IPS DF 6.9 (cell line): ENCODE measurements at places on chromosomes 7 and 10.

- no peak for DNase-seq
Measured at GRCh38 chr7:149764481-149765398, 8.6 kb downstream of the ZNF467 start.

DNA sequence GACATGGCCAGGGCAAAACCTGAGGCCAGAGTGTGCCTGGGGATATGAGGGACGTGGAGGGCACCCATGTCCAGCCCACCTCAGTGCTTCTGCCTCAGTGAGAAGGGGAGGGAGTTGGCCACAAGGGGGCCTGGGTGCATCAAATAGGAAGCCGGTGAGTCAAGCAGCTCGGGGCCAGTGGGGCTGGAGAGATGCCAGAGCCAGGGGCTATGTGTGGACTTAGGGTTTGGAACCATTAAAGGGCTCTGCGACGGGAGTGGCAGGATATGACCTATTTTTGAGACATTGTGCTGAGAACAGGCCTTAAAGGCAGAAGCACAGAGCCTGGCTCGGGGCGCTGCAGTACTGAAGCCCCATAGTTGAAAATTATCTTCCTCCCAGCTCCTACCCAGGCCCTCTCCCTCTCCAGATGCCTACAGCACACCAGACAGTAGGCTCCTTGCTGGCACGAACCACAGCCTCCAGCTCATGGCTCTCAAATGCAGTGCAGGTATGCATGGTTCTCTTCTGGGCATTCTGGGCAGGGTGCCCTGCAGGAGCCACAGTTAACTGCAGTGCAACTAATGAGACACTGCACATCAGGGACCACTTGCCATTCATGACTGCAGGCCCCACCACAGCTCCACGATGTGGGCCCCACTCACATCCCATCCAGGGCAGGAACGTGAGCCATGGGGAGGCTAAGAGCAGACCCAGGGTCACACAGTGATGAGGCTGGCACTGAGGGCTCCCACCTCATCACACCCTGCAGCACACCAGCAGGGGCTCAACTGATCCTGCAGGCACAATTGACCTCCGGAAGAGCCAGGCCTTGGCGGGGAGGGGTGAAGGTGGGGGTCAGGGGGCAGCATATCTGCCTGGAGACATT lies 7.2 kb upstream of the PGAM2 start:
- no peak for DNase-seq

DNA sequence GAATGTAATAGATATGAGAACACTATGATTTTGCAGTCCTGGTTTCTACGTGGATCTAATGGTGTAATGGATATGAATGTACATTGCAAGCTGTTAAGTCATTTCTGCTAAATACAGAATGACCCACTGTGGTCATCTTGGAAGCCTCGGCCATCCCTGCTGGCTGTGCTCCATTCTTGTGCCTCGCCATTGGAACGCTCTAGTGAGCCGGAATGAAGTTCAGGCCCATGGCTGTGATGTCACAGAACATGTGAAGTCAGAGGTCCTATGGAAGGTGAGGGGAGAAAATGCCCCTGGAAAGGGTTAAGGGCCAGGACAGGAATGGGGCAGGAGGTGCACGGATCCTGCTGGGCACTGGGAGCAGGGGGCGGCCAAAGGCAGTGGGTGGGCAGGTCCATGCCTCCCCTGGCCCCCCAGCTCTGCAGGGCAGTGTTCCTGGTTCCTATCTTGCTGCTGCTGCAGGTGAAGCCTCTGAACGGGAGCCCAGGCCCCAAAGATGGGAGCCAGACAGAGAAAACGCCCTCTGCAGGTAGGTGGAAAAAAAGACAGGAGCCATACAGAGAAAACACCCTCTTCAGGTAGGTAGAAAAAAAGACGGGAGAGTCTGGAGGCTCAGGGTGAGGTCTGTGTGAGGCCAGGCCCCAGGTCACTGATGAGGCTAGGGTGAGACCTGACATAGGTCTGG lies at the start of gene LLCFC1:
Gene LLCFC1, plus strand, starts transcription at position 259 of the 685 bp plus-strand sequence. Its CDS starts 138 bp downstream, at position 397.
- DNase-seq, result peak; percentile 52

GRCh38 chr7:31418928-31419327 lies 78.4 kb upstream of the NEUROD6 start:
- no peak for DNase-seq

DNA sequence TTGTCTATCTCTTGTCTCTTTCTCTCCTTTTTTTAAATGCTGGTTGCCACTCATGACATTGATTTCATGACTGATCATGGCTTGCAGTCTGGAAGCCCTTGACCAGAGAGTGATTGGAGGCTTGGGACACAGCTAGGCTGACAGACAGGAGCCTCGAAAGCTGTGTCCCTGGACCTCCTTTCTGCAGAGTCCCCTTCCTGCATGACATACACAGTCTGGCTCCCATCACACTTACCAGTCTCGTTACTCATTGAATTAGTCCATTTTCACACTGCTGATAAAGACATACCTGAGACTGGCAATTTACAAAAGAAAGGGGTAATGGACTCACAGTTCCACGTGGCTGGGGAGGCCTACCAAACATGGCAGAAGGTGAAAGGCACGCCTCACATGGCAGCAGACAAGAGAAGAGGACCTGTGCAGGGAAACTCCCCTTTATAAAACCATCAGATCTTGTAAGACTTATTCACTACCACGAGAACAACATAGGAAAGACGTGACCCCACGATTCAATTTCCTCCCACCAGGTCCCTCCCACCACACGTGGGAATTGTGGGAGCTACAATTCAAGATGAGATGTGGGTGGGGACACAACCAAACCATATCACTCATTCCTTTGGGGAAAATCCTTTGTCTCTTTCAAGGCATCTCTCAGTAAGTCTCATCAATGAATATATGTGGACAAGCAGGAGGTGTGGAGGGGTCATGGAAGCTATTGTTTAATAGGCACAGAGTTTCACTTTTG lies 102.3 kb downstream of the TBXAS1 start:
- DNase-seq, result no peak

DNA sequence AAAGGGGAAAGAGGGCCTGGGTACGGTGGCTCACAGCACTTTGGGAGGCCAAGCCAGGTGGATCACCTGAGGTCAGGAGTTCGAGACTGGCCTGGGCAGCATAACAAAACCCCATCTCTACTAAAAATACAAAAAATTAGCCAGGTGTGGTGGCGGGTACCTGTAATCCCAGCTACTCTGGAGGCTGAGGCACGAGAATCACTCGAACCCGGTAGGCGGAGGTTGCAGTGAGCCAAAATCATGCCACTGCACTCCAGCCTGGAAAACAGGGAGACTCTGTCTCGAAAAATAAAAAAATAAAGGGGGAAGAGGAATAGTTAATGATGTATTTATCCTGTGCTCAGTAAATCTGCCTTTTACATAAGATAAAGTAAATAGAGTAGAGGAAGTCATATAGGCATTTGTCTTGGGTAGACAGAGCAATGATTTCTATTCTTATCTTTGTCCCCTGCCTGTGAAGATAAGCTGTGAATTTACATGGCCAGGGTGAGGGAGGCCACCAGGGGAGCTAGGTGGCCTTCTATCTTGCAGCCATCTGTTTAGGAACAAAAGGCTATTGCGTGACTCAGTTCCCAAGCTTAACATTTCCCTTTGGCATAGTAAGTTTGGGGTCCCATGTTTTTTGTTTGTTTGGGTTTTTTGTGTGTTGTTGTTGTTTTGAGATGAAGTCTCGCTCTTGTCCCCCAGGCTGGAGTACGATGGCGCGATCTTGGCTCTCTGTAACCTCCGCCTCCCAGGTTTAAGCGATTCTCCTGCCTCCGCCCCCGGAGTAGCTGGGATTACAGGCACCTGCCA lies 73.2 kb upstream of the GTF2I start:
- DNase-seq, result no peak

DNA sequence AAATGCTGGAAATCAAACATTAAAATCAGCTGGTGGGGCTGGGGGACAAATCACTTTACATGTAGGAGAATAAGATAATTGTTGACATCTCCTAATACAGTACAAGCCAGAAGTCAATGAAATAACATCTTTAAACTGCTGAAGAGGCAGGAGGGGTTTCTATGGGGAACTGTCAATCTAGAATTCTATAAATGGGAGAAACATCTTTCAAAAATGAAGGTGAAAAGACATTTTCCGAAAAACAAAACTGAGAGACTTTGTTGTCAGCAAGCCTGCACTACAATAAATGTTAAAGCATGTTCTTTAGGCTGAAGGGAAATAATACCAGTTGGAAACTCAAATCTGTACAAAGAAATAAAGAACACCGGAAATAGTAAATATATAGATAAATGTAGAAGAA lies 17.3 kb upstream of the MSRB2 start:
- no peak for DNase-seq

DNA sequence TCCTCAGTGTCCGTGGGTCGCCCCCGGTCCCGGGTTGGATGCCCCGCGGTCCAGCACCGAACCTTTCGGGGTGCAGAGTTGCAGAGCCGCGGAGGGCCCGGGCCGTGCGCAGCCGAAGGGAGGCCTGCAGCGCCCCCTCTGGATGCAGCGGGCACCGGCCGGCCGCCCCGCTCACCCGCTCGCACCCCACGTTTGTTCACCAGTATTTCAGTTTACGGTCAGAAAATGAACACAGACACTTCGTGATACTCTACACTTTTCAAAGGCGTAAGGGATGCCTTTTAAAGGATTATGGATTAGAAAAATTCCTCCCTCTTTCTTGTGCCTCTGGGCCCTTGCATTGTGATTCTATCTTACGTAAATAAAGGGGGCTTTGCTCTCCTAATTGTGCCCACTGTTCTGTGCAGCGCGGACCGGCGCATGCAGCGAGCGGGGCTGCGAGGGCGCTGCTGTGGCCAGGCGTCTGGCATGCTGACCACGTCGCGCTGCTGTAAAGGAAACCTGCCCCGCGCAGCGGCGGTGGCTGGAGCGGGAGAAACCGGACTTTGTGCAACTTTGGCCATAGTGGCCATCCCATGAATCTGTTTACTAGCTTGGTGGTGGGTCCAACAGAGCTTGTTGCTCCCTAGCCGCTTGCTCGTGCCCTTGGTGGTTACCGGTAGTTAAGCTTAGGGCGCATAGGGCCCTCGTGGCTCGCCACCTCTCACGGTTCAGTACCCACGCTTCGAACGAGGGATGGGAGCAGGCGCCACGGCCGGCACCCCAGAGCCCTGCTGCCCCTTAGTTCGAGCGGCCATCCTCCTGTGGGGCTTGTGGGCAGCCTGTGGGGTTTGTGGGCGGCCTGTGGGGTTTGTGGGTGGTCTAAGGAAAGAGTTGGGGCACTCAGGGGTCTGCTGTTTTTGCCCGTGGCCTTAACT lies 739 bp upstream of the MEST start:
- no peak for DNase-seq

DNA sequence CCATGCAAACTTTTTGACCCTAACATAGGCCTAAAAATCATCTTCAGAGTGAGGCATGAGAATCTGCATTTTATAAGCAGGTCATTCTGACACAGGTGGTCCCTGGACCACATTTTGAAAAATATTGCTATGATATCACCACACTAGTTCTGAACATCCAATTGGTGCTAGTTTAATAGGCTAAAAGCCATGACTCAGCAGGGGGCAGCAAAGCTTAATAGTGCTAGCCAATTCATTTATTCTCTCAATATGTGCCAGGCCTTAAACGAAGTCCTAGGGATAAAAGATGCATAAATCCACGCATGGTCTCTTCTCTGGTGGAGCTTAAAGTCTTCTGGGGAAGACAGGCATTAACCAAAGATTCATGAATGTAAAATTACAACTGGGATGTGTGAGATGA lies 10.2 kb upstream of the SLC25A28 start:
- no peak for DNase-seq

DNA sequence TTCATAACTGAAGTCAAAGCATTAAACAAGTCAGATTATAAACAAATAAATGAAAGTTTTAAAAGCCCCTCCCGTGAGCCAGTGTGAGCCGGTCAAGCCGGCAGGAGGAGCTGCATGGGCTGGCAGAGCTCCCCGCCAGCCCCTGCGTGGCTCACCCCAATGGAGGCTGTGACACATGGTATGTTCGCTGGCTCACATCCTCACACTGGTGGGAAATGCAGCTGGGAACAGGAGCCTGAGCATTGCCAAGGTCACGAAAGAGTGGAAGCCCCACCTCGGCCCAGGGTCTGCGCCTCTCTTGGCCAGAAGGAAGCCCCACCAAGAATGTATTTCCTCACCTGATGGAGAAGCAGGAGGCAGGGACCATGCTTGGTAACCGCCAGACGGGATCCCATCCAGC lies 261.7 kb upstream of the TCERG1L start:
- DNase-seq, result no peak

GRCh38 chr7:148306759-148307158 lies 283.8 kb upstream of the C7orf33 start:
- no peak for DNase-seq

GRCh38 chr10:113982296-113982695 lies 61.4 kb upstream of the ADRB1 start:
- no peak for DNase-seq

- DNase-seq, result no peak
Measured at GRCh38 chr10:77226452-77226851, 411.2 kb downstream of the KCNMA1 start.

GRCh38 chr10:126663328-126663727 lies 7.2 kb downstream of the C10orf90 start:
- no peak for DNase-seq

- DNase-seq, result no peak
Measured at GRCh38 chr7:573269-573932, 53.8 kb upstream of the PDGFA start.

GRCh38 chr7:130218806-130219620 lies 11.4 kb downstream of the SSMEM1 start:
- no peak for DNase-seq

GRCh38 chr10:101123085-101123814 lies 7.8 kb upstream of the TLX1 start:
- DNase-seq, result no peak

DNA sequence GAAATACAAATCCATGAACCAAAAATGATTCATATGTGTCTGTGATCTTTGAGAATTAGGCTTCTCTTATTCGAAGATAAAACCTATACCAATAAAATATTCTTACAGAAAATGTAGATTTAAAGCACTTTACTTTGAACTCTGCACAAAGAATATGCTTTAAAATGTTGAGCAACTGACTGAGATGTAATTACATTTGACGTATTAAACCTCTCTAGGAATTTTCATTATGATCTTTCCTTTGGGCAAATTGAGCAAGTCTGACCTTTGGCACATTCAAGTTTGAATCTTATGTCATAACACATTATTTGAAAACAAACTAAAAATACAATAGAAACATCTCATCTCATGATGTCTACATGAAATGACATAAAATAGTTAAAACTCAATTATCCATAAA lies 69.2 kb upstream of the AHR start:
- DNase-seq, result no peak

DNA sequence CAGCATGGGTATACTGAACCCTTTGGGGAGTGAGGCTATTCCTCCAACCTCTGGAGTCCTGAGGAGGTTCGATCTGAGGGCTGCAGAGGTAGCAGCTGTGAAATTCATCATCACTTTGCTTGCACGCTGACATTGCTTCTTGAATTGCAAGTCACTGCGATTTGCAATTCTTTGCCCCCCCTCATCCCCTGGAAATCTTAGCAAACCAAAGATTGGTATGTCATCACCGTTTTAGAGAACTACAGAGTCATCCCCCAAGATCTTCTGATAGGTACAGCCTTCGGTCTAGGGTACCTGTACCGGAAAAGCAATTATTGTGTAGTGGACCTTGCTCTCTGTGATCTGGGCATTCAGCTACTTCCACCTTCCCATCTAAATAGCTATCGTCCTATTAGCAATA lies 192.6 kb downstream of the KLF6 start:
- DNase-seq, result no peak

- DNase-seq, result no peak
Measured at GRCh38 chr7:93115796-93116195, 2.0 kb downstream of the SAMD9 start.
